Right ventricle myocardium inferior (tissue), 1 donor: ENCODE measurements at places on chromosomes 13 and 19. TPM values are rescaled to one million over a fixed set of nuclear protein-coding genes. Genes with fewer than 3 reads are reported as not detected.

USHBP1 gene
- 7.6 TPM for total RNA-seq

GJB2 gene
- total RNA-seq: 0.46 TPM

SPRED3 gene
- 0.16 TPM for total RNA-seq

PSG6 gene
- total RNA-seq: not detected

ADM5 gene
- total RNA-seq: 0.84 TPM

DBP gene
- 15.2 TPM for total RNA-seq

C19orf73 gene
- total RNA-seq: 1.8 TPM

IRGC gene
- total RNA-seq: not detected

DPP9 gene
- total RNA-seq: 52.7 TPM

- no peak for DNase-seq
Measured at GRCh38 chr13:96935901-96936300, 58.4 kb downstream of the OXGR1 start.

DNA sequence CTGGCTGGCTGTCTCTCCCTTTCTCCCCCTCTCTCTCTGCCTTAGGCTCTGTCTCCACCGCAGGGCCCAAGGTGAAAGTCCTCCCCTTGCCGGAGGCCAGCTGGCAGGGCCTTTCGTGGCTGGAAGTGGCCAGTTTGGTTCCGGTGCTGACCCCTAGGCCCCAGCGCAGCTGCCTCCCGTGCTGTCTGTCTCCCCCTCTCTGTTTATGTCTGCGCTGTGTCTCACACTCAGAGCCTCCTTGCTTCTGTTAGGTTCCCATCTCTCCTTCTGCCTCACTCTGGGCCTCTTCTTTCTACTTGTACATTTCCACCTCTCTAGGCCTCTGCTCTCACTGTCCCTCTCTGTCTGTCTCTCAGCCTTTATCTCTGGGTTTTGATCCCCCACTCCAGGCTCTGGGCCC, 13.1 kb downstream of the CCDC97 start:
- DNase-seq: no peak

DNA sequence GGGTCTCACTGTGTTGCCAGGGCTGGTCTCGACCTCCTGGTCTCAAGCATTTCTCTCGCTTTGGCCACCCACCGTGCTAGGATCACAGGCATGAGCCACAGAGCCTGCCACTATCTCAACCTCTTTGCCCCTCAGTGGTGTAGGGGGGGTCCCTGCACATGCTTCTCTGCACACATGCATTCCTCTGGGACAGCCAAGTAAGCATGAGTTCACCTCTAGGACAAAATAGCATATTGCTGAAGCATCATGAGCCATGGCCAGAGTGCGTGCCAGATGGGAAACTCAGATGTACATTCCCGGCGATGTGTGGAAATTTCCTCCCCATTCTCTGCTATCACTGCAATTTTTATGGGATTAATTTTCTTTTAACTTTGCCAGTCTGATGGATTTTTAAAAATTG, 23.1 kb downstream of the CHAF1A start:
- no peak for DNase-seq

DNA sequence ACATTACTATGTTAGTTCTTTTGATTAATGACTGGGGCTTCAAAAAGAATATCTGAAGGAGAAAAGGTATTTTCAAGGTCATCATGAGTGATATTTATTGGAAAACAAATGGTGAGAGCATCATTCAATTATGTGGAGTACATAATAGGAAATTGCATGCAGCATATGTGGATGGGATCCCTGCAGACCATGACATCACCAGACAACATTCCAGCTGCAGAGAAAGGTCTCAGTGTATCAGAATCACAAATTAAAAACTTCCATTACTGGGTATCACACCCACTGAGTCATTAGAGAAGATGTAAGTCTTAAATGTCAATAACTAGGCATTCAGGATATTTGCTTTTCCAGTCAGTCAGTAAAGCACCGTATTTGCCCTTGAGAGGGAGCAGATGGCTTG, 574.4 kb upstream of the SLC10A2 start:
- no peak for DNase-seq

DNA sequence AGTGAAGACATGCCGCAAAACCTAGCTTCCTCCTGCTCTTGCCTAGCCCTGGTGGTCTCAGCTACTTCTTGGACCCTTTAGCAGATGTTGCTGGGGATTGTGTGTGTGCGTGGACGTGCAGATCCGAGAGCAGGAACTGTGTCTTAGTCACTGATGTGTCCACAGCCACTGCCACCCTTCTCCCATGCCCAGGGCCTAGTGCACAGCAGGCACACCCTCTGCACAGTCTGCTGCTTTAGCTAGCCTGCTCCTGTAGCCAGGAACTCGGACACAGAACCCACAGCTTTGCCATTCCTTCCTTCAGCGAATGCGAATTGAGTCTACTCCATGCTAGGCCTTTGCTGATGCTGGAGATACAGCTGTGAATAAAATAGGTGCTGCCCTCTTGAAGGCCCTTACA, 2.3 kb downstream of the CLPTM1 start:
- no peak for DNase-seq

GRCh38 chr13:90055121-90055520, 1292.4 kb upstream of the MIR17HG start:
- DNase-seq: no peak

- no peak for DNase-seq
Measured at GRCh38 chr19:11347546-11348039, 1.3 kb downstream of the CCDC159 start.

DNA sequence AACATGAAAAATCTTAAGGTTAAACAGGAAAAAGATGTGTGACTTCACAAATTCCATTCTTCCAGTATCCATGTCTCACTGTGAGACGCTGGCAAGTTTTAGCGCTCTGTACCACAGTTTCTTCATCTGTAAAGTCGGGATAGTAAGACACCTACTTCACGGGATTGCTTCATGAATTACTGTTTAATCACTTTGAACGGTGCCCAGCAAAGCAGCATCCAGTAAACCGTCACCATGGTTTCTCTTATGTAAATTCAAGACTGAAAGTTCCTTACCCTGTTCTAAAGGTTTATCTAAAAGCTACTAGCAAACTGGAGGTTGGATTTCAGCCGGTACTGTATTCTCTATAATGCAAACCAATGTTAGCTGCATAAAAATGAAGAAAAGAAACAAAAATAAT, 53.5 kb downstream of the KATNAL1 start:
- DNase-seq: no peak

- no peak for DNase-seq
Measured at GRCh38 chr19:3644351-3645066, 17.9 kb upstream of the CACTIN start.

- DNase-seq: no peak
Measured at GRCh38 chr13:49400755-49401659, 42.9 kb downstream of the CAB39L start.

GRCh38 chr19:28705008-28705407, 507.9 kb downstream of the UQCRFS1 start:
- no peak for DNase-seq

- peak; percentile 89 for DNase-seq
Measured at GRCh38 chr13:52405767-52406494, at the start of gene THSD1. TSS of gene THSD1 (minus strand) at chr13:52406172. CDS start at chr13:52402600, 3,572 bp downstream.

- DNase-seq: no peak
Measured at GRCh38 chr13:38398711-38399493, 49.3 kb downstream of the UFM1 start.

DNA sequence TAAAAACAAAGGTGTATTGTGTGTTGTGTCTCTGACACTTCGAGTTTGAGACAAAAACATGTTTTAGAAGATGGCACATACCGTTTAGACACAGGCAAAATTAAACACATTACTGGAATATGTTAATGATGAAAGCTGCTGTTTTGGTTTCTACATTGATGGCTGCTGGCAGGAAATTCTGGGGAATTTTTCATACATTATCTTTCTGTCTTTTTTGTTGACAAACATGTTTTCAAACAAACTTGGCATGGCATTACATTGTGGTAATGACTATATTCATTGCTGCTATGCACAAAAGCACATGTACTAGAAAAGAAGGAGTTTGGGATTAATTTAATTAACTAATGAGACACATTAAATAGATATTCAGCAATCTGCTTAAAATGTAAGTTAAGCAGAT, 1187.6 kb downstream of the OLFM4 start:
- DNase-seq: no peak

DNA sequence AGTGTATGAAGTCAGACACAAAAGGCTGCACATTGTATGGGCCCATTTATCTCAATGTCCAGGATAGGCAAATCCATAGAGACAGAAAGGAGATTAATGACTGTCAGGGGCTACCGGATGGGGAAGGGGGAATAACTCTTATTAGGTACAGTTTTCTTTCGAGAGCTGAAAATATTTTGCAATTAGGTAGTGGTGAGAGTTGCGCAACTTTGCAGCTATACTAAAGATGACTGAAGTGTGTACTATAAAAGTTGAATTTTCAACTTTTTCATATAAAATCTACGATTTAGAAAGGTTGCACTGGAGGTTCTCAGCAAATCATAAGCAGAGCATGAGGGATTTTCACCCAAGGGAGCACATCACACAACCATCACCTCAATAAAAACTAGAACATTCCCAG, 16.1 kb upstream of the SLC15A1 start:
- DNase-seq: no peak

DNA sequence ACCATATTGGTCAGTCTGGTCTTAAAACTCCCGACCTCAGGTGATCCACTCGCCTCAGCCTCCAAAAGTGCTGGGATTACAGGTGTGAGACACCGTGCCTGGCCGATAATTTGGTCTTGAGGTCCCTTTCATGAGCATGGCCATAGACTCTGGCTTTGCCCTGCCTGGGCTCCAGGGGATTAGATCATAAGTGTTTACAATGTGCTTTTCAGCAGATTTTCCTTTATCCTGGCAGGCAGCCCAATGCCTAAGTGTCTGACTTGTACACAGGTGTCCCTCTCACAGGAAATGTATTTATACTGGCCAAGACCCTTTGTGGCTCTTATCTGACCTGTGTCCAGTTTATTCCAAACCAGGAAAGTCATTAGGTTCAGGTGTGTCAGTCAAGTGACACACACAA, 15.9 kb downstream of the BCAM start:
- DNase-seq: no peak

- no peak for DNase-seq
Measured at GRCh38 chr13:78133511-78133910, 214.9 kb upstream of the EDNRB start.

DNA sequence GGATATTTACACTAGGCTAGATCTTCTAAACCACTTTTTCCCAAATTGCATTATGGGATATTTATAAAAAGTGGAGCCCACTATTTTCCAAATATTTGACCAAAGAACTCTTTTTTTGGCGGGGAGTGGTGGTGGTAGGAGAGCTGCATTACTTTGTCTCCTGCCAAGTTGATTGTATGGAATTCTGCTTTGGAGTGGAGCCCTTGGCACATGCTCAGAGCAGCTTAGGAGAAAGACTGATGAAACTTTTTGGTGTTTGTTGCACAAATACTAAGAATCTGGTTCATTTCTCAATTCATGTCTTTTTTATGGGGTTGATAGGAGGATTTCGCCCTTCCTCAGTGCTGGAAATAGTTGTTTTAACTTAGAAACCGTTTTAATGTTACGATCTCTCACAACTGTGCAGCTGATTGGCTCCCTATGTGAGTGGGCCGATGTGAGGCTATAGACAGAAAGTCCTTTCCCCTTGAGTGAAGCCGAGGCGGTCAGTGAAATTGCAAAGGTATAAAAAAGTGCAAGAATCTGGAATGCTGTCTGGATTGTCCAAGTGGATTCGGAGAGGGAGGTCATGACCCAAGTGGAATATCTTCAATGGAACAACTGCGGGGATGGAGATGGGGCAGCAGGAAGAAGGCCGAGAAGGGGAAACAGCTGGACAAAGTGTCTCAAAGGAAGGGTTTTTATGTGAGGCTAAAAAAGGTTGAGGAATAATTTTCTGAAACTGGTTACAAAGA, 415.9 kb downstream of the FGF9 start:
- no peak for DNase-seq

- DNase-seq: no peak
Measured at GRCh38 chr19:3771906-3772455, at the start of gene RAX2. TSS of gene RAX2 (minus strand) at chr19:3772228. CDS start at chr19:3771742, 486 bp downstream.

DNA sequence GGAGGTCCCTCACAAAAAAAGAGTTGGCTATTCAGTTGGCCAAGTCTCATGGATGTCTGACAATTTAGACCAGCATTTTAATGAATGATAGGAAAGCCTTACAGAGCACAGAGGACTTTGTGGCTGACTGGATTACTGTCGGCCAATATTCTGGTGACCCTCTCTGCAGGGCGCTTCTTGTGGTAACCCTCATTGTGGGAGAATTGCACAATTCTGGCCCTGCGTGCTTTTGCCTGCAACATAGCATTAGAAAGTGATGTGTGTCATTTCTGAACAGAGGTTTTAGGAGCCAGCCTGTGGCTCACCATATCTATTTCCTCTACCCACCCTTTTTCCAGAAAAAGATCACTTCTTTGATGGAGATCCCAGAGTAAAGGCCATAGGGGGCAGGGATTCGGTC, 71.4 kb downstream of the EFNB2 start:
- DNase-seq: no peak

DNA sequence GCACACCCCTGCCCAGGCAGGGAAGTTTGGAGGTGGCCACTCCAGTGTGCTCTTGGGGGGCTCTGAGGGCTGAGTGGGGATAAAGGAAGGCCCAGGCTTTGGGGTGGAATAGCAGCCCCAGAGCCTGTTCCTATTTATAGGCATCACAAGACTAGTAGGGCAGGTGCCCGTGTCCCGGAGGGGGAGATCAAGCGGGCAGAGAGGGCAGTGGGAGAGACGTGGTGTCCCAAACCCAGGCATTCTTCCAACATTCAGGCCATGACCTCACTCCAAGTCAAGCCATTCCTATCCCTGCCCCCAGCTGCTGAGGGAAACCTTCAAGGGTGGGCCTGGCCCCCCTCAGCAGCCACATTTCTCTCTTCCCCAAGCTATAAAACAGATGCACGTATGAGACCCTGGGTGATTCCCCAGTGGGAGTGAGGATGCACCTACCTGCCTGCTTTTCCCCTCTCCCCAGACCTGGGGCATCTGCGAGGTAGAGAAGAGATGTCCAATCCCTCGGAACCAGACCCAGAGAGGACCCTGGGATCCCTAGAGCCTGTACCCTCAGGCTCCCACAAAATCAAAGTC, 3.9 kb downstream of the WIZ start:
- DNase-seq: no peak

- no peak for DNase-seq
Measured at GRCh38 chr13:112066624-112067004, 335 bp upstream of the SOX1 start.

DNA sequence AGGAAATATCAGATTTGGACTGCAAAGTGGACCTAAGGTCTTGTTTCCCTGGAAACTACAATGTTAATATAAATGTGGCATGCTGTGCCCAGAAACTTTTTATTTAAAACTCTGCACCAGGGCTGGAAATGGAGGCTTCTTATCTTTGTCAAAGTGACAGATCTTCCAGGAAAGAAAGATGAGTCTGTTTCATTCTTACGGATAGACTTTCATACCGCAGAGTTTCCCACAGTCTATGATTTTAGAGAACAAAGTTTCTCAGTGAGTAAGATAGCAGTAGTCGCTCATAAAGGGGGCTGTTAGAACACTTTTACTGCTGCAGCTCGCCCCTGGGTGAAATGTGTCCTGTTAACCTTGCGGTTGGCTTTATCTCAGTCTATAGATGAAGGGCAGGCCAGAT, 6.7 kb downstream of the CLEC11A start:
- no peak for DNase-seq
